Right lung (tissue), 10 donors: ENCODE measurements at places on chromosomes 7 and 10. TPM values are rescaled to one million over a fixed set of nuclear protein-coding genes. Genes with fewer than 3 reads are reported as not detected.

- no peak for DNase-seq
Observed at GRCh38 chr7:30931161-30931928, 19.7 kb downstream of the AQP1 start.

GRCh38 chr7:11830582-11831155 is 1.3 kb downstream of the THSD7A start:
- no peak for DNase-seq

The CFTR gene
- polyA plus RNA-seq: 41.6 TPM

- no peak for DNase-seq
Observed at GRCh38 chr7:99267481-99267840, 5.2 kb upstream of the MYH16 start.

The ATP6V0A4 gene
- polyA plus RNA-seq: 0.31 TPM

The PLXDC2 gene
- polyA plus RNA-seq: 127 TPM

GRCh38 chr10:79155301-79156081 is 86.7 kb downstream of the ZMIZ1 start:
- DNase-seq: no peak

The CALML5 gene
- polyA plus RNA-seq: not detected

- no peak for DNase-seq
Observed at GRCh38 chr7:51792796-51793195, 476.2 kb upstream of the COBL start.

The FAM25A gene
- not detected for polyA plus RNA-seq

- no peak for DNase-seq
Observed at GRCh38 chr7:58086871-58087535, 637.0 kb downstream of the ZNF716 start.

The GPR15LG gene
- polyA plus RNA-seq: 0.15 TPM

- no peak for DNase-seq
Observed at GRCh38 chr7:106193661-106194060, 81.5 kb upstream of the SYPL1 start.

GRCh38 chr7:156560075-156560474 is 80.5 kb upstream of the RNF32 start:
- no peak for DNase-seq

GRCh38 chr7:99012722-99013121 is 131.2 kb downstream of the SMURF1 start:
- DNase-seq: no peak

DNA sequence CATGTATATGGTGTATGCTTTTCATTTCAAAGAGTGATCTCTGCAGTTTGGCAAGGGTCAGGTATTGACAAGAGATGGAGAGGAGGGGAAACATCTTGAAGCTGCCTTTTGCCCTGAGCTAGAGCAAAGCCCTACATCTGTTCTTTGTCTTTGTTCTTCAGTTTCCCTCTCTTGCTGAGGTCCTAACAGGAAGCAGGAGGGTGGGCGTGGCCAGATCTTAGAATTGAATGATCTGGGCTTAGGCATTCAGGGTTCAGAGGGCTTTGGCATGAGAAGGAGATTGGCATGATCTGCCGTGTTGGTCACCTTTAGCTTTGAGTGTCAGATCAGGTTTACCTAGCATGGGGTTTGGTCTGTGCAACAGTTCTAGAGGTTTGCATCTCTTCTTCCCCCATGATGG is 41.3 kb downstream of the LRMDA start:
- DNase-seq: no peak

The IDI2 gene
- polyA plus RNA-seq: not detected

DNA sequence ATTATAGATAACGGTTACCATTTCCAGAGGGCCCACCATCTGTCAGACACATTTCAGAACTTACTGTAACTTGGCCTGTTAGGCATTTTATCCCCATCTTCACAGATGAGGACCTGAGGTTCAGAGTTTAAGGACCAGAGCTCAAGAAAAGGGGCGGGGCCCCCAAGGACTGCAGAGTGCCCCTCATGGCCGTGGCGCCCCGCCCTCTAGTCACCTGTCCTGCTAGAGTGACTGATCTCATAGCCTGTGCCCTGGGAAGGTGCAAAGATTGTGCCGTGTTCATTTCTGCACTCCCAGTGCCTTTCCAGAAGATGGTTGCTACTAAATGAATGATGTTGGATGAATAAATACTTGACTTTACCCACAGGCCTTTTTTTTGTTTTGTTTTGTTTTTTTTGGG is 107.0 kb downstream of the XRCC2 start:
- DNase-seq: no peak

DNA sequence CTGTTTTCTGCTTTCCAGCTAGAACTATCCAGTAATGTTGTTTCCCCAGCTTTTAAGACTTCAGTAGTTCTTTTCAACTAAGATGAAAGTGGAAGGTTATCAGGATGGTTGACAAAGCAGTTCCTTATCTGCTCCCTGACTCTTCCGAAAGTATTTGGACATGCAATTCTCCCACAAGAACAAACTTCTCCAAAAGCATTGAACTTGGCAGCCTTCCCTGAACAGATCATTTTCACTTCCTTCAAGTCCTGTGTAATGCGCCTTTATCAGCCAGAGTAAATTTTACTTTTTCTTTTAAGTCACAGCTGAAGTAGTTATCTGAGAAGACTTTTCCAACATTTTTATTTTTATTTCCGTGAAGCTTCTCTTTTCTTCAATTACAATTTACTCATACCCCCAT is 39.7 kb downstream of the CDC14C start:
- peak; percentile 49 for DNase-seq

GRCh38 chr7:112989531-112989930 is 97.1 kb downstream of the GPR85 start:
- no peak for DNase-seq

The FGFR2 gene
- 318 TPM for polyA plus RNA-seq

DNA sequence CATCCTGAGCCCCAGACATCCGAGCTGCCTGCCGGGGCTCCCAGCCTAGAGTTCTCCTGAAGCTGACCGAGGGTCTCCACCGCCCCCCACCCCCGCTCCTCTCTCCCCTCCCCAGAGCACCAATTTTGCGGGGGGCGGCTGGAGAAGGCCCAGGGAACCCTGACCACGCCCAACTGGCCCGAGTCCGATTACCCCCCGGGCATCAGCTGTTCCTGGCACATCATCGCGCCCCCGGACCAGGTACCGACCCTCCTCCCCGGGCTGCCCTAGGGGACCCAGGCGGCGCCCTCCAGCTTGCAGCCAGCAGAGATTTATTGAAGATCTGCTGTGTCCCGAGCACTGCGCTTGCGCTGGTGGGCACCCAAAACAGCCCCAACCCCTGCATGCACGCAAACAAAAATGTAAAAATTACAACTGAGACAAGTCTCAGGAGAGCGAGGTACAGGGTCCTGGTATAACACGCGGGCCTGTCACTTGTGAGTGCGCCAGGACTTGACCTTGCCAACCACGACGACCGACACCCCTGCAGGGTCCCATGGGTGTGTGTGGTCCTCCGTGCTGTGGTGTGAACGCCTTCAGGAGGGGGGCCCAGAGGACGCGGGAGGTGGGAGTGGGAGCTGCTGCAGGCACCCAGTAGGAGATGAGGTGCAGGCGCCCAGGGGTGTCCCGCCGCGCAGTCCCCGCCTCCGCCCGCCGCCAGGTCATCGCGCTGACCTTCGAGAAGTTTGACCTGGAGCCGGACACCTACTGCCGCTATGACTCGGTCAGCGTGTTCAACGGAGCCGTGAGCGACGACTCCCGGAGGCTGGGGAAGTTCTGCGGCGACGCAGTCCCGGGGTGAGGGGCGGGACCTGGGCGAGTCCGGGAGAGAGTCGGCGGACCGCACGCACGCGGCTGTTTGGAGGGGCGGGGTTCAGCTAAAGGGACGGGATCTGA is 3.1 kb downstream of the PCOLCE start:
- no peak for DNase-seq

DNA sequence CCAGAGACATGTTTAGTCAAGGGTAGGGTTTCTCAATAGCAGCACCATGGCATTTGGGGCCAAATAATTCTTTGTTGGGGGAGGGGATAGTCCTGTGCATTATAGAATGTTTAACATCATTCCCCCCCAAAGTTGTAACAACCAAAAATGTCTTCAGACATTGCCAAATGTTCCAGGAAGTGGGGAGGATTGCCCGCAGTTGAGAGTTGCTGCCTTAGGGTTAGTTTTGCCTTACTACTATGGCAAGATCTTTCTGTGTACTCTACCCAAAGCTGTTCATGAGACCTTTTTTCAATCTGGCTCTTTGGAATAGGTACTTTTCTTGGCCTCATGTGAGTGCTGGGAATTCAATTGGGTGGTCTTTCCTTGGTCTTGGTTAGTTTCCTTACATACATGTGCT is 34.1 kb downstream of the SAMD8 start:
- DNase-seq: no peak

DNA sequence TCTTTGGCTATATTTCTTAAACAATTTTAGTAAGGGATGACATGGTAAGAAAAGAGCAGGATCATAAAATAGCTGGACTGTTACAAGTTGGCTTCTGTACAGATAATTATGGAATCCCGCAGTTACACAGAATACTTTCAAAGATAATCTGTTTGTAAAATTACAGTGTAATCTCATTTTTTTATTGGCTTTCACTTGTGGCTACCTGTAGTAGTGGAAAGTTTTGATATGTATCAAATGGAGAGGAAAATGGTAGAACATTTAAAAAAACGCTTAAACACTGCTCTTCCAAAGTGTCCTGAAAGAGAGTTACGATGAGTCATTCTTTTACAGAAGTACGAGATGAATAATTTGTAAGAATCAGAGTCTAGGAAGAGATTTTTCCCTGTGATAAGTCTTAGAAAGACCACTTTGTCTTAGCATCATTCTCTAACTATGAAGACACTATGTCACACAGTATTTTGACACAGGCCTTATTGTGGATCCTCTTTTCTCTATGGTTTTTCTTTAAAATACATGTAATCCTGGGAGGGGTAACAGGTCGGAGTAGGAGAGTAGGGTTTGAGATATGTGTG is 215.0 kb upstream of the DKK1 start:
- no peak for DNase-seq

- no peak for DNase-seq
Observed at GRCh38 chr10:82160307-82160706, 285.3 kb downstream of the NRG3 start.

The ATRNL1 gene
- 5.7 TPM for polyA plus RNA-seq

DNA sequence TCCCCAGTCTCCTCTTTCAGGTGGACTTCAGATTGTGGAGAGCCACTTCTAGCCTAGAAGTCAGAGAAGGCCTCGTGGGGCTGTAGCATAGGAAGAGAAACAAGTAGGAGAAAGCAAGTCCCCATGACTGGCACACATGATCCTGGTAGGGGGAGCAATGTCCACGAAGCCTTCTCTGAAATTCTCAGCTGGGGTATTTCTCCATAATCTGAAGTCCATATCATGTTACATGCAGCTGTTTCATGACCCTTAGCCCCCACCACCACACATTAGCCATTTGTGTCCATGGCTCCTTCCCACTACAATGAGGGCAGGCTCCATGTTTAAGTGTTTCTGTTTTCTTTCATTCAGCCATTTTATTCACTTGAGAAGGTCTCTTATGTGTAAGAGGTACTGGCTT is 43.2 kb downstream of the LAMB4 start:
- DNase-seq: no peak

- DNase-seq: no peak
Observed at GRCh38 chr7:22582863-22583622, 83.1 kb upstream of the STEAP1B start.

- no peak for DNase-seq
Observed at GRCh38 chr10:129078746-129079145, 388.3 kb upstream of the MGMT start.

- no peak for DNase-seq
Observed at GRCh38 chr10:117218654-117219053, 21.4 kb downstream of the KCNK18 start.

The WDR11 gene
- 60.0 TPM for polyA plus RNA-seq

DNA sequence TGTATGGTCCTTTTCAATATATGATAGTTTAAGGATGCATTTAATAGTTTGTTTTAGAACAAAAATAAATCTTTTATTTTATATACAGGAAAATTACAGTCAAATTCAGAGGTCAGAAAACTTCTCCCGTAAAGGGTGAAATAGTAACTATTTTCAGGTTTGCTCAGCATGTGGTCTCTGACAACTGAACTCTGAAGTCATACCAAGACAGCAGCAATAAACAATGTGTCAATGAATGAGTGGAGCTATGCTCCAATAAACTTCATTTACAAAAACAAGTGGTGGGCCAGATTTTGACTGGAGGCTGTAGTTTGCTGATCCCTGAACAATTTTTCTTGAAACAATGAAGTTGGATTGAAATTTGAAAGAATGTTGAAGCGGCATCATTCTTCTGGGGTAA is 123.6 kb downstream of the ZNF248 start:
- no peak for DNase-seq

DNA sequence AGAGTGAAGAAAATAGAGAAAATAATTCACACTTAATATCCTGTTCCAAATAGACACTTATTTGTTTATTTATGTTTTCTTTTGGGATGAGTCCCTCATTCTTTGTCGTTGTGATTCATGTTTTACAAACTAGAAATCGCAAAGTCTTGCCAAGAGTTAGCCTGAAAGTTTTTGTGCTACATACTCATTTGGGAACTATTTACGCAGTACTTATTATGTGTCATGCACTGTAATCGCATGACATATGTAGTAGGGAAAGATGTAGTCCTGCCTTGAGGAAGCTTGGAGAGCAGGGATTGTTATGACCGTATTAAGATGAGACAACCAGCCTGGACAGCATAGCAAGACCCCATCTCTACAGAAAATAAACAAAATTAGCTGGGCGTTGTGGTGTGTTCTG is 189.3 kb downstream of the ABCA13 start:
- DNase-seq: no peak

- DNase-seq: no peak
Observed at GRCh38 chr7:105289704-105290103, 99.0 kb downstream of the SRPK2 start.

- no peak for DNase-seq
Observed at GRCh38 chr10:130463104-130463875, 327.1 kb downstream of the GLRX3 start.

The WDR86 gene
- 13.3 TPM for polyA plus RNA-seq

DNA sequence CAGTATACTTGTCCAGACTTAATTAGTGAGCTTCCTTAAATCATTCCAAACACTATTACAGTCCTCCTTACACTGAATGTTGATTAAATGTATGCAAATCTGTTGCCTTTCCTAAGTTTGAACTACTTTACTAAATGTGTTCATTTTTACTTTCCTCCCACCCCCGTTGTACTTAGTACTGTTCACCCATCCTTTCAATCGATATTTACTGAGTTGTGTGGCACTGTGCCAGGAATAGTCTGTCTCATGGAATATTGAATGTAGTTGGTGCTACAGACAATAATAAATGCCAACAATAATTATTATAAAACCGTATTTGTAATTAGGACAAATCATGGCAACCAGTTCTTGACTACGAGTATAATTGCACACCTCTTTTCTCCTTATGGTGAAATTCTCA is 335.7 kb downstream of the GPR37 start:
- DNase-seq: no peak

DNA sequence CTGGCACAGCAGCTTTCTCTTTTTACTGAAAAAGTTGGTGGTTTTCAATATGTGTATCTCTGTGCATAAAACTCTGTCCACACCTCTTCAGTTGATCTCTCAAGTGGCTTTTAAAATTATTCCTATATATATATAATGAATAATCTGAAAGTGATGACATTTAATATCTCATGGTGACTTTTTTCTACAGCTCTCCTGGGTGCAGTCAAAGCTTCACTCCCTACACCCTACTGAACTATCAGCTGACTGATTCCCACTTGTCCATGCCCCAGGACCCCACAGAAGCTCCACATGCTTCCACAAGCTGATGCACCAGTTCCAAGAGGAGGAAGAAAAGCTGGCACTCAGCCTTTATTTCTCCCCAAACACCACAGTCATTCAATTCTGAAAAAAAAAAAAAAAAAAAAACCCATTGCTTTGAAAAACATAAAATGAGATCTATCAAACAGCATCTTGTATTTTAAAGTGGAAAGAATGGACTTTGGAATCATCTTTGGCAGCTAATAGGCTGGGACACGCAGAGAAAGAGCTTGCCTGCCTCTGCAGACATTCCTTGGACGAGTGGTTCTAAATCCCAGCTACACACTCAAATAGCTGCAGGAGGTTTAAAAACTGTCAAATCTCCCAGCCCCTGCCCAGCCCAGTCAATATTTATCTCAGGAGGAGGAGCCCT is 75.3 kb upstream of the GDF10 start:
- no peak for DNase-seq
